Mesendoderm (in vitro differentiated cells): ENCODE measurements at places on chromosomes 6 and 20.

GRCh38 chr6:113558966-113559365 lies 298.2 kb upstream of the MARCKS start:
- no peak for DNase-seq

DNA sequence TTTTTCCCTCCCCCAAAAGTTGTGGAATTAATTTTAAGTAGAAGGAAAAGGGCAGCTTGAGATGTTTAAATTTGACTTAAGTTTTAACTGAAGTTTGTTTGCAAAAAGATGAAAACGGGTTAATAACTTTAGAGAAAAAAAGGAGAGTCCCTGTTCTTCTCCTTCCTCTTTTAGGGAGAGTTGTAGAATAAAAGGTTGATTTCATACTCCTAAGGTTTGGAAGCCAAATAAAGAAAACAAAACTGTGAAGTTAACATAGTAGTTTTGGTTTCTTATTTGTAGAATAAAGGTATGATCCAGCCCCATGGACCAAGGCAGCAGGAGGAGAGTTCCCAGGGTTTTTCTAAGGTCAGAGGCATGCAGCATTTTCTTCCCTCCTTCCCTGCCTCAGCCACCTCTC lies 33.4 kb downstream of the FOXO3 start:
- no peak for DNase-seq

DNA sequence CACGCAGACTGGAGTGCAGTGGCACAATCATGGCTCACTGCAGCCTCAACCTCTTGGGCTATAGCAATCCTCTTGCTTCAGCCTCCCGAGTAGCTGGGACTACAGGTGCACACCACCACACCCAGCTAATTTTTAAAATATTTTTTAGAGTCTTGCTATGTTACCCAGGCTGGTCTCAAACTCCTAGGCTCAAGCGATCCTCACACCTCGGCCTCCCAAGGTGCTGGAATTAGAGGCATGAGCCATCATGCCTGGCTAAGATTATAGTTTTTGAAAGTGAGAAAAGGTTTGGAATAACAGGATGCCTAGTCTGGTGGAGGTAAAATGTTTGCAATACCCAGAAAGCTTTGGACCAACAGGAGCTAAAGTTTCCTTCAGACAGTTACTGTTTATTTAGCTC lies 23.4 kb downstream of the GCM1 start:
- DNase-seq: no peak

- no peak for DNase-seq
Measured at GRCh38 chr6:144036835-144037195, 28.8 kb upstream of the PLAGL1 start.

DNA sequence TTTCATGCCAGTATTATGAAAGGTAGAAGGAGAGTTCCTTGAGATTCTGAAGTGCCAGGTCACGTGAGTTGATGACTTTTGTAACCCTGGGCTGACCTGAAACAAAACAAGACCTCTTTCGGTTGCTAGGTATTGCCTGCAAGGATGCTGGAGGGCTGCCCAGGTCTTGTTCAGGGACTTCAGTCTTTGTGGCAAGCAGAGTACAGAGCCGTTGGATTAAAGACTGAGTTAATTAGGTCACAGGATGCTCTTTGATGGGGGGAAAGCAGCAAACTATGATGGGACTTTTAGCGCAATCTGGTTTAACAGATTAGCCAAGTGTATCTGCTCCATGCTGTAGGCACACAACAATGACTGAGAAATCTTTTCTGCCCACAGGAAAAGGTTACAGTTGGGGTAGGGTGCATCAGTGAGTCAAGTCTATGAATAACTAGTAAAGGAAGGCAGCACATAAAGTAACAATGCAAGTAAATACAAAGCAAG lies 12.8 kb upstream of the ELOVL5 start:
- DNase-seq: peak; percentile 29

GRCh38 chr6:124793398-124793797 lies 168.8 kb upstream of the RNF217 start:
- no peak for DNase-seq

- peak; percentile 72 for DNase-seq
Measured at GRCh38 chr6:164097551-164098398, 683.3 kb downstream of the QKI start.

DNA sequence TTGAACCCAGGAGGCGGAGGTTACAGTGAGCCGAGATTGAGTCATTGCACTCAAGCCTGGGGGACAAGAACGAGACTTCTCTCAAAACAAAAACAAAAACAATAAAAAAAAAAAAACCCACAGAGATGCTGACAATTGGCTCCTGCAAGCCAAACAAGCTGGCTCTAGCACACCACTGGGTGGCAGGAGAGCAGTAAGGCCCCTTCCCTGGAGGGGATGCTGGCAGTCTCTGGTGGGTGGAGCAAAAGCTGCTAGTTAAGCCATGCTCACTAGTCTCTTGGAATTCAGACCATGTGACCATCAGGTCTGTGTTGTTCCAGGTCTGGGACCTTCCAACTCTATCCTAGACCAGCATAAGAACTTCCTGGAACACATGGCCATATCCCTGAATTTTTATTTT lies 18.9 kb upstream of the DSN1 start:
- DNase-seq: peak; percentile 94

GRCh38 chr6:169766921-169767736 lies 15.7 kb downstream of the ERMARD start:
- no peak for DNase-seq

DNA sequence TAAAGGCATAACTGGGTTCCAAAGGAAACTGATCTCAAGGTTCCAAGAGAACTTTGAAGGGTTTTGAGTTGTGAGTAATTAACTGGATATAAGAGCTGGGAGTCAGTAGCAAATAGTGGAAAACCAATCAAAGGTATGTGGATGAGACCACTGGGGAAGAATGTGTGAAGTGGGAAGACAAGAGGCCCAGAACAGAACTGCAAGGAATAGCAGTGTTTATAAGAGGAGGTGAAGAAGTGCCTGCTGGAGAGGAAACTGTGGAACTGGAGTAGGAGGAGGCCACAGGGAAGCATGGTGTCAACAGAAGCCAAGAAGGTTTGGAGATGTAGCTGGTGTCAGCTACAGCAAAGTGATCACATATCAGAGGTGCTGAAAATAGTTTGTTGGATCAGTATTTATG lies 18.7 kb upstream of the HDAC2 start:
- peak; percentile 43 for DNase-seq

DNA sequence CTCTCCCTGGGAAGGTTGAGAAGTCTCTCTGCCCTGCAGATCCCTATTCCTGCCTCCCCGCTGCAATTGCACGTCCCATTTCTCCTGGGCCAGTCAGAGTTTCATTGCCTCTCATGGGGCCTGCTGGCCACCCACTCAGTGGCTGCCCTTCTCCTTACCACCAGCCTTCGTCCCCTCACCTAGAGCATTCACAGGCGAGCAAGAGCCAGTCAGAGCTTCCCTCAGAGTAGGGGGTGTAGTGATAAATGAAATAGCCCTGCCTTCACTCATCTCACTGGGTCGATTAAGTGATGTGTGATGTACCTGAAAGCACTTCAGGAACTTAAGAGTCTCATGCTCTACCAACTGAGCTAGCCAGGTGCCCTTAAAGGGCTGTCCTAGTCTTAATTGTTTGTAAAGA lies 52.0 kb upstream of the FANCE start:
- no peak for DNase-seq

- DNase-seq: peak; percentile 37
Measured at GRCh38 chr6:63805808-63806572, 170.4 kb downstream of the PHF3 start.

- peak; percentile 77 for DNase-seq
Measured at GRCh38 chr20:38878866-38879265, 47.4 kb upstream of the FAM83D start.

DNA sequence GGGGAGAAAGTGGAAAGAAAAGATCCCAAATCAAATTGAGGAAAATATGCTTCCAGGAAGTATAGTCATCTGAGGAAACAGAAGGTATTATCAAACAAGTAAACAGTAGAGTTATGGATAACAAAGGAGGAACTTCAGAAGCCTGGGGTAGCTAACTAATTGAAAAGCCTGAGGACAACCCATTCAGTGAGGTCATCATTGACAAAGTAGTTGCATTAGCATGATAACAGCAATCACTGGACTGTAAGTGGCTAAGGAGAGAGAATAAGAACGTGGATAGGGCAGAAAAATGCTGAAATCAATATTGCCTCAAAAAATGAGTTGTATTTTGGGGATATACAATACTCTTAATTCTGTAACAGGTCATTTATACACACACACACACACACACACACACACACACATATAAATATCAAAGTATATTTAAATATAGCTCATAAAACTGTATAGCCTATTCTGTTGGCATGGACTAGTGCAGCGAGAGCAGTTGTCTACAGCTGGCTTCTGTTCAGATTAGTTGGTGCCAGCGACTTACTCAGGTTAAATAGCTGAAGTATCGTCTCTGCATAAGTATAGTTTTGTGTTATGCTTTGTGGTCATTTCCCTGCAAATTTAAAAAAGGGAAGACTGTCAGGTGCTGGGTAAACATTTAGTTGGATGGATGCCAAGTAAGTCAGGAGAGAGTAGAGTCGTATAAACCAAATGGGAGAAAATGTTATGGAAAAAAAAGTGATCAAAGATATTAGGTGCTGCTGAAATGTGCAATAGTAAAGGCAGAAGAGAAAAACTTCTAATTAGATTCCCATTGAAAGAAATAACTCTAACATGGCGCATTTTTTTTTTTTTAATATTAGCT lies 33.8 kb upstream of the CTAGE9 start:
- no peak for DNase-seq

DNA sequence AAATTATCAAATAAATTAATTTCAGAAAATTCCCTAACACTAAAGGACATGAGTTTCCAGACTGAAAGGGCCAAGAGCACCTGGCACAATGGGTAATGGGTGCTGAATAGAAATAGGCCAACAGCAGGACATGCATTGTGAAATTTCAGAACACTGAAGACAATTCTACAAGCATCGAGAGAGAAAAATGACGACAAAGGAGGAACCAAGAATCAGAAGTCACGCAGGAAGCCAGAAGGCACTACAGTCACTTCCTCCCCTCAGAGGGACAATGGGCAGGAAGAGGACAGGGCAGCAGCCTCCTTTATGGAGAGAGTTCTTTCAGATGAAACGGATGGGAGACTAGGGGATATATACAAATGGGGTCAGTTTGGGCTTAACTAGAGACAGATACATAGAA lies 29.6 kb downstream of the PCNA start:
- no peak for DNase-seq
